ENCODE measurements at places on chromosomes 12 and 14.

DNA sequence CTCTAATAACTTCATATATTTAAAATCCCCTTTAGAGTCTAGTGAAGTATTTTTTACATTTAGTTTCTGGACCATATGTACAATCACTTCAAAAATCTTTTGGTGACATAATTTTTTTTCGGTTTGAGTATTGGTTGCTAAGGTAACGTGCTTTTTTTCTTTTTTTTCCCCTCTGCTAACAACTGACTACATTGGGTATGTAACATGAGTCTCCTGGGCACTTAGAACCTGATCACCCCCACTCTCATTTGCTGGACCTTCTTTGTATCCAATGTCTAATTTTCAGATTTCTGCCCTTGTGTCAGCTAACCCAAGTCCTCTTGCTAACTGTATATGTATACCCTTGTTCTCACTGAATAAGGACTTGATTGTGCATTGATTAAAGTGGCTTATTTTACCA, 592.9 kb upstream of the FLRT2 start:
- no peak for DNase-seq

GRCh38 chr12:94544355-94544754, 84.7 kb upstream of the CEP83 start:
- DNase-seq = no peak

- DNase-seq = peak; percentile 8
Observed at GRCh38 chr12:126093908-126094307, 1028.7 kb downstream of the AACS start.

GRCh38 chr14:102150744-102151143, 11.0 kb downstream of the WDR20 start:
- no peak for DNase-seq

GRCh38 chr14:91416744-91417119, 888 bp downstream of the CCDC88C start:
- no peak for DNase-seq

DNA sequence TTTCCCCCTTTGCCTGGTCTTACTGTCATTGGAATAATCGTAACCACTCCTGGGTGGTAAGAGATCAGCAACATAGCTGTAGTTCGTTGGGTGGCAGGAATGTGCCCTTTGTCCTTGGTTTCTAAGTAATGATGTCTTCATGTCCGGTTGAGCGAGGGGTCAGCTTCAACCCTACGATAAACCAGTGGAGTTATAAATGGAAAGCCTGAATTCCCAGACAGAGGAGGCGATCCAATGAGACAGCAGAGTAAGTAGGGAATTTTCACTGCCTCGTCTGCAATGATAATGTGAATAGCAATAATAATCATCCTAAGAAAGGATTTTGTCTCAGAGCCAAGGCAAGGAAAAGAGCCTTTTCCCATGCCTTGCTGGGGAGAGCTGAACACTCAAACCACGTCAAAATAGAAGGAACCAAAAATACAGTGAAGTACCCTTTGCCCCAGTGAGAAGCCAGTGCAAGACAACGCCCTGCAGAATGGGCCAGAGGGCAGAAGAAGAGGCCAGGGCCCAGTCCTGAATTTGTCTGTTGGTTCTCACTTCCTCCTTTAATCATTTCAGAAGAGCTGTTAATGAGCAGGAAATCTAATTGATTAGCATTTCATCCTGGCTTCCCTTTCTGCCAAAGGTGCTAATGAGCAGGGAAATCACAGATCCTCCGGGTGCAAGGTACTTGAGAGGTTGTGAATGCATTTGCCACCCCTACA, 330.7 kb downstream of the CACNA1C start:
- DNase-seq = no peak

GRCh38 chr12:131063960-131064359, 110.3 kb downstream of the ADGRD1 start:
- no peak for DNase-seq

DNA sequence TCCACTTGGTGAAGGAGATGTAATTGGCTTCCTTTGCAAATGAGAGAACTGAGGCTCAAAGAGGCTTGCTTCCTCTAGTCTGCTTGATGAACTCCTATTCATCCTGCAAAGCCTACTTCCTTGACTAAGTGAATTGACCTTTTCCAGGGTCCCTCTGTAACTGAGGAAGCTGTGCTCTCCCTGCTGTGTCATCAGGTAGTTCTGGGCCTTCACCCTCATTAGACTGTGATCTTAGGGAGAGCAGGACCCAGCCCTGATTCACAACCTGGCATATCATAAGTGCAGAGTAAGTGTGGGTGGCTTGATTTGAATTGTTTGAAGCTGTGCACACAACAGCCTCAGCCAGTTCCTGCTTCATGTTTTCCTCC, 16.3 kb downstream of the ASB2 start:
- no peak for DNase-seq

- DNase-seq = no peak
Observed at GRCh38 chr12:11739980-11740577, 90.6 kb downstream of the ETV6 start.

GRCh38 chr14:100771121-100771800, 44.6 kb downstream of the DLK1 start:
- no peak for DNase-seq

DNA sequence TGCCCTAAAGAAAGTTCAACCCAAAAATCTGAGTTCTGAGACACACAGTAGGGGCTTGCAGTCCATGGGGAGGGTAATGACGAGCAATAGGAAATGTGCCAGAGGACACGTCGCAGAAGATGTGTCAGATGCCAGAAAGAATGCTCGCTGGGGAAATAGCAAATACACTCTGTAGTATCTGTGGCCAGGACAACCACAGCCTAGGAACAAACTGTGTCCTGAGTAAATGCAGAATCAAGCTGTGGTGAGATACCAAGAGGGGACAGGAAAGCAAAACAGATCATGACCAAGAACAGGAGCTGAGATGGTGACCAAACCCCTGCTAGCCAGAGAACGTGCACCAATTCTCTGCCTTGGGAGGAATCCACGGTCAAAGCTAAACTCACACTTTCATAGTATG, 9.1 kb downstream of the CRACR2A start:
- DNase-seq = no peak

- no peak for DNase-seq
Observed at GRCh38 chr14:74309125-74310022, 6.6 kb upstream of the ABCD4 start.

GRCh38 chr14:94395888-94396574, 7.6 kb upstream of the SERPINA1 start:
- DNase-seq = no peak

- DNase-seq = no peak
Observed at GRCh38 chr14:34484726-34485125, 22.7 kb upstream of the SPTSSA start.
